Activated CD4-positive, alpha-beta T cell treated with anti-CD3 and anti-CD28 coated beads for 24 hours (primary cell): ENCODE measurements at places on chromosomes 11 and 22.

DNA sequence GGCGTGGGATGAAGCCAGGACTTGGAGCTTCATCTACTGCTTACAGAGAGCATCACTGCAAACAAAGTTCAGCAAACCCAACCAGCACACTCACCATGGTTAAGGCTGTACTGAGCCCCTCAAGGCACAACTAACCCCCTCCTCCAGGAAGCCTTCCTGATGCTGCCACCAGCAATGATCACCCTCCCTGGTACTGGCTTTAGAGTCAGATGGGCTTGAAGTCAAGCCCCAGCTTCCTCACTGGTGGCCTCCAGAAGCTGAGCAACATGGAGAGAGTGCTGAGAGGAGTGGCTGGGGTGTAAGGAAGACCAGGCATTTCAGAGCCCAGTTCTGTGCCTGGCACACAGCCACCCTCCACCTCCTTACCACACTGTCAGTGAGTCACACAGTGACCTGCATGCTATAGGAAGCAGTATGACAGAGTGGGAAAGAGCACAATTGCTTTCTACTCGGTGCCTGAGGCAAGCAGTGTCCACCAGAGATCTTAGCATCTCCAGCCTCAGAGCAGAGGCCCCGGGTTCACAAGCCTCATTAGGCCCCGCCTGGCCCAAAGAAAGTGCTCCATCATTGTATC is 24.7 kb upstream of the BAIAP2L2 start:
- DNase-seq = no peak

GRCh38 chr11:127383026-127383425 is 382.5 kb upstream of the KIRREL3 start:
- no peak for DNase-seq

DNA sequence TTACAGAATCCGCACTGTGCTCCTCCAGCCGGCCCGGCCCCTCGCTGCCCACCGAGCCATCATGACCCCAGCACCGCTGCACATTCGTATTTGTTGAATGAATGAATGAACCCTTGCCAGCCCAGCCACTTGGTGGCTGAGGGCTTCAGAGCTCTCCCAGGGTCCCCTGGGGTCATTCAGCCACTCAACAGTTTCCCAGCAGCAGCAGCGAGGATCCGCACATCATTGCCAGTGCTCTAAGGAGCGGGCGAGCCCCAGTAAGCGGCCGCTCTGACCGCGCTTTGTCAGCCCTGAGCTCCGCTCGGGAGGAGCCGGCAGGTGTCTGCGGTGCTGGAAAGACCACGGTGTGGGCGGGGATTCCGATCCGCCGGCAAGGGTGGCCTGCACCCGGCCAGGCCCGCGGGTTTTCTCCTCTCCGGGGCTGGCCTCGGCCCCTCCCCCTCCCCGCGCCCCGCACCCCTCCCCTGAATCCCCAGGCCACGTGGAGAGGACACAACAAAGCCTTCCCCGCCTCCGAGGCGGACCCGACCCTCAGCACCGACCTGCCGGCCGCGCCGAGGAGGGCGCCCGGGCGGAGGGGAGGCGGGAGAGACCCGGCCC is 563 bp downstream of the BID start:
- DNase-seq = peak; percentile 44

- DNase-seq = no peak
Measured at GRCh38 chr22:16387088-16387487, 205.5 kb downstream of the CCT8L2 start.

DNA sequence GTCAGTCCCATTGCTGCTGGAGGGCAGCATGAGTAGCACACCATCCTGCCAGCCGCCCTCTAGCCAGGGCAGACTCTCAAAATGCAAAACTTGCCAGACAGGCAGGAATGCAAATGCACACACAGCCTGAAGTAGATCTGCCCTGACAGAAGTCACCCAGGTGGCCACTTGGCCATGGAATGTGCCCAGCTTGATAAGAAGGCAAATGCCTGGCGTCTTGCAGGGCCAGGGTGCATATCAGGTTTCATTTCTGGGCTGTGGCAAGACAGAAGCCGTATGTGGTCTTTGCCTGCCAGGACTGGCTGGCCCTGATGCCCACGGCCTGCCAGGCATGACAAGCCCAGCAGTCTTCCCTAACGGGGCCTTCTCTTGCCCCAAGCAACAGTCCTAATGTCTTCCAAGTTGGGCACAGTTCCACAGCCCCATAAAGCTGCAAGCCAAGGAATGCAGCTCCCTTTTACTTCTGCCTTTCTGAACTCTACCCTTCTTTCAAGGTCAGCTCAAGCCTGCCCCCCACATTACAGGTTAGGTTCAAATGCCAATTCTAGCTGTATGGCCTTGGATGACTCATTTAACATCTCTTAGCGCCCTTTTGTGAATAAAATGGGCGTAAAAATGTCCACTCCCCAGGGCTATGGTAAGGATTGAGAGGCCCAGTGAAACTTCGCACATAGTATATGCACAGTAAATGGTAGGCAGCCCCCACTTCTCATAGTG is 29.7 kb downstream of the POU2AF3 start:
- no peak for DNase-seq

GRCh38 chr11:60056349-60056969 is at the start of gene MS4A3:
MS4A3 (plus strand) TSS chr11:60056665; CDS start chr11:60061161, 4,496 bp downstream.
- DNase-seq = no peak

- no peak for DNase-seq
Measured at GRCh38 chr22:16783930-16784354, 41.3 kb downstream of the XKR3 start.

DNA sequence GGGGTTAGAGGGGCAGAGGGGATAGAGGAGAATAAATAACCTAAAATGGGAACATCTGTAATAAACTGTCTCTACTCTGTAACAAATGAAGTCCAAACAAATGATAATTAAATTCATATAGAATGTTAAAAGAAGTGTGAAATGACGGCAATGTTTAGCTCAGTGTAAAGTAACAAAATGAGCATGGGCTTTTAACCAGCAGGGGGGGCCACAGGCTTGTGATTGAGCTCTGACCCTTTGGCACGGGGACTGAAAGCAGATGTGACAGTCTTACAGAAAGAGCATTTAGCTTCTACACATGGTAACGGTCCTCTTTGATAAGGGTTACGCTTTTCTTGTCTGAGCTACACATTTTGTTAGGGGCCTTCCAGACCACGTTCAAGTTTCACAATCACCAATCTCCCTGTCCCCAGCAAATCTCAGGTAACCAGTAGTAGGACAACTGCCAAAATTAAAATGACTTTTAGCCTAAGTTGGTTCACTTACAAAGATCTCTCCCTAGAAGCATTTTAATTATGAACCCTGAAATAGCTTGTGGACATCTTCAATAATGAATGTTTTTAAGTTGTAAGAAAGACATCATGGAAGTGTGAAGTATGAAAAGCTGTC is 262.5 kb downstream of the DCDC1 start:
- peak; percentile 22 for DNase-seq

GRCh38 chr11:100557830-100558611 is 129.1 kb upstream of the ARHGAP42 start:
- no peak for DNase-seq

DNA sequence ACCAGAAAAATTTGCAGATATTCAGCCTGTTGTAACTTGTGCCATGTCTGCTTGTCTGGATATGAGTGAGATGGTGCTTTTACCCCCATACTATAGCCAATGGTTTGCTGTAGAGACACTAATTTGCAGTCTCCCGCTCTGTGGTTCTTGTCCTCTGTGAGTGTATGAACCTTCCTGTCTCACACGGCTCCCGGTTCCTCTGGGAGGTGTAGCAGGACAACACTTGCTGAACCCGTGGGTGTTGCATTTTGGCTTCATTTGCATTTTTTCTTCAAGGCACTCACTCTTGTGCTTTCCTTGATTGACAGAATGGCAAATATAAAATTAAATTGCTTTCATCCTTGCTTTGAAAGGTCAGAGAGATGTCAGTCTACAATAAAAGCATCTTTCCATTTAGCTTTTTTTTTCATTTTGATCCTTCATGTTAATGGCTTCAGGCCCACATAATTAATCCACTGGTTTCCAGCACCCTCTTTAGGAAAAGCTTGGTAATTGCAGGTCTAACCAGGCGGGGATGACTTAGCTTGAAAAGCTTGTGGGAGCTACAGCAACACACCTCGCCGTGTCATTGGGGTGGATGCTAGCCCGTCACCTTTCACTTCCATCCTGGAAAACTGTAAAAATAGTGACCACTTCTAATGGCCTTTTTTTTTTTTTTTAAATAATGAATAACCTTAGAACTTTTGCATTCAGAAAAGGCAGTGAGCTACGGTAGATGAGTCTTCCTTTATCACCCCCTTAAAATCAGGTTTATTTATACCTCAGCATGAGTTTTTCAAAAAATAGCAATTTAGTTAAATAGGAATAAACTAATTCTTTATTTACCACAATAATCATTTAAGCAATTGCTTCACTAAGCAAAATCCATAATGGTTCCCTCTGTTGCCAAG is 27.4 kb upstream of the ST14 start:
- peak; percentile 9 for DNase-seq

GRCh38 chr22:30830907-30831306 is 136.2 kb downstream of the OSBP2 start:
- no peak for DNase-seq

GRCh38 chr11:47551086-47551485 is 1.8 kb downstream of the CELF1 start:
- no peak for DNase-seq

- no peak for DNase-seq
Measured at GRCh38 chr11:17369094-17369493, 17.5 kb downstream of the NCR3LG1 start.

- DNase-seq = no peak
Measured at GRCh38 chr22:46292732-46293131, 3.9 kb upstream of the GTSE1 start.

DNA sequence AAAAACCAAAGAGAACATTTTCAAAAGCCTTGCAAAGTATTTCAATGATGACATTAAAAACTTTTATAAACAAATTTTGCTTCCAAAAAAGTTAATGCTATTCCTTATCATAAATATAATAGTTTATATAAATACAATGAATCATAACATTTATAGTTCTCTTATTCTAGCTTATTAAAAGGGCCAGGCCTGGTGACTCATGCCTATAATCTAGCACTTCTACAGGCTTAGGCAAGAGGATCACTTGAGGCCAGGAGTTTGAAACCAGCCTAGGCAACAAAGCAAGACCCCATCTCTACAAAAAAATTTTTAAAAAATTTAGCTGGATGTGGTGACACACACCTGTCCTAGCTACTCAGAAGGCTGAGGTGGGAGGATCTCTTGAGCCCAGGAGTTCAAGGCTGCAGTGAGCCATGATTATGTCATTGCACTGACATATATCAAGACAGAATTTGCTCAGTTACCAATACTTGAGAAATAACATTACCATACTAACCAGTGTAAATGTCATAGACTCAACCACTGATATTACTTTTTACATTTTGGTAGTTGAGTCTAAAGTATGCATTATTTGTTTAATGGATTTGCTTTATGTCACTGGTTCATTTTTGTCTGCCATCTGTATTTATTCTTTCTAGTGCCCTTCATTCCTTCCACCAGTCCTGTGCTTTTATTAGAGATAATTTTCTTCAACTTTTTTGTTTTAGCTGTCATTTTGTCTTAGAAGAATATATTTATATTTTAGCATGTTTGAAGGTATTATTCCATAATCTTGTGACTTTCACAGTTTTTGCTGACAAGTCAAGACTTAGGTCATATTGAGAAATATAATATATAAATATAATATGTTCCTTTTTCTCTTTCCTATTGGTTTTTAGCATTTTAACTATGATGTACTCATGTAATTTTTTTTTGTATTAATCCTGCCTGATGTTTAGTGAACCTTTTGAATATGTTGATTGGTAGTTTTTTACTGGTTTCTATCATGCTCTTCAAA is 56.2 kb downstream of the CYP2R1 start:
- DNase-seq = no peak

DNA sequence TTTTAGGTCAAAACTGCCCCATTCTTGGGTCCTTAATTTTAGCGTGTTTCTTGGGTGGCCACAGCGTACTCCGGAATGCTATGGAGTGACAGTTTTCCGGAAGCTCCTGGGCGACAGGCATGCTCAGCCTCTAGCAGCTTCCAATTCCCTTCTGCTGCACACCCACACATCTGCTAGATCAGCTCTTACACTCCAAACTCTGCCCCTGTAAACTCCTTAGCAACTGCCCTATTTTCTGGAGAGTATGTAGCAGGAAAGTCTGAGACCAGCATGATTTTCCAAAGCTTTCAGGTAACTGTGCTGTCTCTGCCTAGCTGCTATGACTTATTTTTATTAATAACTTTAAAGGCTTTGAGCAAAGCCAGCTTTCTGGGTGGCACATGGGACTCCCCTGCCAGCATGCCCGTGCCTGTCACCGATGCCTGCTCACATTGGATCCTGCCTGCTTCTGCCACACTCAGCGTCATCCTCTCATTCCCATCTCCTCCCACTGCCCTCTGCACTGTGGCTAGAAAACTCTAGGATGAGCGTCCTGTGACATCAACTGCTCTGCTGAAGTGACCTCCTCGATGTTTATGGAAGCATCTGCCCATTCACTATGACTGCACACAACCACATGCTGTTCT is 17.3 kb downstream of the TOLLIP start:
- no peak for DNase-seq

GRCh38 chr11:73753938-73754337 is 6.9 kb downstream of the RAB6A start:
- no peak for DNase-seq

DNA sequence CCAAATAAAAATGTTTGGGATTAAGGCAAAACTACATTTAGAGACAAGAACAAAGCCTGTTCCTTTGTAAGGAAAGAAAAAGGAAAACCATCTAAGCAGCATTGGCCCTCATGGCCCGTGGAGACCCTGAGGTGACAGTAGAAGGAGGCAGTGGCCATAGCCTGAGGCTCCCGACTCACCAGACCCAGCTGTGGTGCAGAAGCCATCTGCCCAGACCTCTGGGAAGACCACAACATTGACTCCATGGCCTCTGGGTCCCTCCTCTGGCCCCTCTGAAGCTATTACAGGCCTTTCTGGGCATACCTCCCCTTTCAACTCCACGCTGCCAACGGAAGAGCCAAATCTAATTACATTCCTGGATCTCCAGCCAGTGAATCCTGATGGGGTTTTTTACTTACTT is 6.4 kb downstream of the PRAME start:
- no peak for DNase-seq

DNA sequence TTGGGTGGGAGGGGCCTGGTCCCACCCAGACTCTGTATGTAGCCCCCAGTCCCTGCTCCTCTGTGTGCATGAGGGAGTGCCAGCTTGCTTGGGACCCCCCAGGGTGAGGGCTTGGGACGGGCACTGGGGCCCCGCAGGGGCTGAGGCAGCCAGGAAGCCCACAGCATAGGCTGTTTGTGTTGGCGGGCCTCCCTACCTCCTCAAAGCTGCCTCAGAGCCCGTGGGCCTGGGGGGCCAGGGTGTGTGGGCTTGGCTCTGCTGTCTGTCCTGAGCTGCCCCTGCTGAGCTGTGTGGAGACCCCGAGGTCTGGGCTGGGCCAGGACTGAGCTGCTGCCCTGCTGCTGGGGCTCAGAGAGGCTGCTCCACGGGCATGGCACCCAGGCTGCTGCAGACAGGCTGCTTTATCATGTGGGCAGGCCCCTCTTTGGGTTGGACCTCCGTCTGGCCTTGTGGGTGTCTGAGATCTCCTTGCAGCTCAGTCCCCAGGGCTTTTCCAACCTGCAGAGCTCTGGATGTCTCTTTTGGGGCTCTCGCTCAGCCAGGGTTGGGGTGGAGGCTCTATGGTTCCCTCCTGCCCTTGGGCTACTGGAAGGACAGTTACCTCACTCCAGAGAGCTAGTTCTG is 3.3 kb downstream of the TSPAN4 start:
- no peak for DNase-seq

GRCh38 chr11:77402218-77402556 is 71.7 kb downstream of the PAK1 start:
- no peak for DNase-seq

- DNase-seq = no peak
Measured at GRCh38 chr11:130999992-131000770, 83.9 kb upstream of the SNX19 start.

- no peak for DNase-seq
Measured at GRCh38 chr11:64110465-64111375, 55.2 kb downstream of the MACROD1 start.
